RKO (cell line): ENCODE measurements at places on chromosomes 3 and 15.

DNA sequence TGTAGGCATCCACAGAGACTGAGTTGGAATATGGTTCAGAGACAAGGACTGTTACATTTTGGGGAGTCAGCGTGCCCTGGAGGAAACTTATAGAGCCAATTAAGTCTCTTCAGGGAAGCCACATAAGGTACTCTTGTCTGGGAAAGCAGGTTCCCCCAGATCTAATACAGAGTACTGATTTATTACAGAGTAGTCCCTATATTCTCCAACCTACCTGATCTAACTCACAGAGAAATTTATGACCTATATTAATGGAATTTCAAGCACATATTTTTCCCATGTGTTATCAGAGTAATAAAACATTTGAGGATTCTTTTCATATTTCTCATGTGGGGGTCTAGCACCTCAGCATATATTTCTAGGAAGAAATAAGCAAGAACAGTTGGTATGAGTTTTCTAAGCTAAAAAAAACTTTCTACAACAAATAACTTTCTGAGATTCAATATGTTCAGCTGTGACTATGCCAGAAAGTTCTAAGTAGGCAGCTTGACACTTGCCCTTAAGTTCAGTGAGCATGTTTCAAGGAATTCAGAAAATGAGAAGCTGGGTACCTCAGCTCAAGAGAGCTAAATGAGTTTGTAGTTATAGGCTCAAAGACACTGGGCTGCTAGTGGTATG lies 75.3 kb upstream of the COL8A1 start:
- no peak for DNase-seq

GRCh38 chr3:52121813-52122212 lies 32.4 kb downstream of the POC1A start:
- no peak for DNase-seq

GRCh38 chr15:31259562-31260252 lies 66.9 kb upstream of the KLF13 start:
- no peak for DNase-seq

DNA sequence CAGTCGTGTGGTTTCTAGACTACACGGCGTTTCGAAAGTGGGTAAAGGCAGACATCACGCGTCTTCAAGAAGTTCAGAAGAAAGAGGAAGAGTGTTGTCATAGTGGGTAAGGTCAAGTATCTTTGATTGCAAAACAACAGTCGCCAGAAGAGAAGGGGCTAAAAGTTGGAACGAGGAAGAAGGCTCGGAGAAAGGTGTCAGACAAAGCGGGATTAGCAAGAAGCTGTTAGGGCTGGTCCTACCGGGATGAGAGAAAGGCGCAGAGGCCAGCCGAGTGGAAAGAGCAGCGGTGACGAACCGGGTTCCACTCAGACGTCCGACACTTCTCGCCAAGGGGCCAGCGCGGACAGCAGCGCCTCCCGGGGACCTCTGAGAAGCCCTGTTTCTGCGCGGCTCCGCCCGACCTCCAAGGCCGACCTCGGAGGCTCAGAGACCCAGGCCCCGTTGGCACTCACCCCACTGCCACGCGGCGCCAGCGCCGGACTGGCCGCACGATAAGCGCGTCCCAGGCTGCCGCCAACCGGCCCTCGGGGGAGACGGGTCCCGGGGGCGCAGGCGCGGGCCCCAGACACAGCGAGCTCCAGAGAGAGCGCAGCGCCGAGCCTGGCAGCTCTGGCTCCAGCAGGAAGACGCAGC lies 436 bp downstream of the ADPGK start:
- DNase-seq = peak; percentile 51

DNA sequence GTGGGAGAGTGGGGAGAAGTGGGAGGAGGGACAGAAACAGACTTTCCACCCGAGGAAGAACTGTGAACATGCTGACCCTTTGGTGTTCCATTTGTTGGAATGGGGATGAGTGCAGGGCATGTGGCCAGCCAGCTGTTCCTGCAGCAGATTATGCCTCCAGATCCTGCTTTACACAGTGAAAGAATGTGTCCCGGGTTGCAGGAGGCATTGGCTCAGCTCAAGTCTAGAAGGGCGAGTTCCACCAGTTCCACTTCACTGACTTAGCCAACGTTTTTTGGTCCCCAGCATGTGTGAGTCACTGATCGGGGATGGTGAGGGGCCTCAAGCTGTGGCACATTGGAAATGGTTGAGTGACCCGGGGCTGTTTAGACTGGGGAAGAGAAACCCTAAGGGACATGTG lies 307.0 kb upstream of the ROPN1 start:
- DNase-seq = no peak

DNA sequence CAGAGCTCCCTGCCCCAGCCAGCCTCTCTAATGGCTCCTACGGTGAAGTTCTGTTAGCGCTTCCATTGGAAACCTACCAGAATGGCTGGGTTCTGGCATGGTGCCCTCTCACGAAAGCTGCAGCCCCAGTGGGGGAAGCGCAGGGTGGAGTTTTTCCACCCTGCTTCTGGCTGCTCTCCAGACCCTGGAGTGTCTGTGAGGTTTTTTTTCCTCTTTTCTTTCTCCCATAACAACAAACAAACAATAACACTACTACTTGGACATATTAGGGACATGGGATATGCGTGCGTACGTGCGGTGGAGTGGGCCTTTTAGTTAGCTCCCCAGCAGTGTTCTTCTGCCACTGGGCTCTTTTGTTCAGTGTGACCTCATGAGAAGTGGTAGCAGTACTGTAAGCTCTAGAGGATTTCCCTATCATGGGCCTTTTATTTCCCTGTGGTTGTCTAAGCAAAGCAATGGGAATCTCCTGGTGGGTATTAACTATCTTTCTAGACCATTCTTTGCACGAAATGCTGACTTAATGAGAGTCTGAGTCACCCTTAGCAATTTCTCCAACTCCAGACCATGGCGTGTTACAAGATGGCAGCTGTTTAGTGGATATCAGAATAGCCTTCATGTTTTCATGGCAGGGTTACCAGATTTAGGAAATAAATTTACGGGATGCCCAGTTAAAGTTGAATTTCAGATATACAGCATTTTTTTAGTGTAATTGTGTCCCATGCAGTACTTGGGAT lies 161.9 kb downstream of the FNDC3B start:
- DNase-seq = no peak

DNA sequence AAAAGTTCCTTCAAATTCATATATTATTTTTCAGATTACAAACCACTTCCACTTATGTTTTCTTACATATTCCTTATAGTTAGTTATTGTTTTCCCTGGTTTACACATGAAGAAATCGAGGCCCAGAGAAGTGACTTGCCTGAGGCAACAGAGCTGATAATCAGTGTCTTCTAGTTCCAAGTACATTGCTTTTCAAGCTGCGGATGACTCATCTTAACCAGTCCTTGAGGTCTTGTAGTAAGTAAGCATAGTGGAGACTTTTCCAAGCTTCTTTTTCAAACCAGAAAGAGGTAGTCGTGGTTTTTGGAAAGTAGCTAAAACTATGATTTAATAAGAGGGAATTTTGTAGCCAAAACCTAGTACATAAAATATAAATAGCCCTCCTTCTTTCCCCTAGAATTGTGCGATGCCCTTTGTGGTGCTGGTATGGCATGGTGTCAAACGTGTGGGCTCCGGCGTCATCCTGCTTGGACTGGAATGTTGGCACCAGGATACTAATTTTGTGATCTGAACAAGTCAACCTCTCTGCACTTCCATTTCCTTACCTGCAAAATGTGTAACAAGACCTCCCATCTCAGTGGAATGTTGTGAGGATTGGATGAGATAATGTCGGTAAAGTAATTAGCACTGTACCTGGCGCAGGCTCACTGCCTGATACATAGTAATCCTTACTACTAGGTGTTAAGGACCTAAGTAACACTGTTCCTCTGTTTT lies 19.0 kb upstream of the DLG1 start:
- DNase-seq = peak; percentile 49

DNA sequence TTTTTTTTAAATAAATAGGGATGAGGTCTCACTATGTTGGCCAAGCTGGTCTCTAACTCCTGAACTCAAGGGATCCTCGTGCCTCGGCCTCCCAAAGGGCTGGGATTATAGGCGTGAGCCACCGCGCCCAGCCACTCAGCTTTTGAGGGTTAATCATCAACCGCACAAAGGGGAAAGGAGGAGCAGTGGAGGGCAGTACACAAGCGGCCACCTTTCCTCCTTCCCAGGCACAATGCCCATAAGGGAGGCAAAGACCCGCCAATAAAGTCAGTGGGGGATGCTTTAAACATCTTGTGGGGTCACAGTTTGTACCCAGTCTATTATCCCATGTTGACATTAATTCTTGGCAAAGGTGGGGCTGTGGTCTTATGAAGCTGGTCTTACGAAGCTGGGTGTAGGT lies 32.4 kb downstream of the EHD4 start:
- no peak for DNase-seq

GRCh38 chr15:65146438-65146837 lies 12.8 kb upstream of the PDCD7 start:
- no peak for DNase-seq

DNA sequence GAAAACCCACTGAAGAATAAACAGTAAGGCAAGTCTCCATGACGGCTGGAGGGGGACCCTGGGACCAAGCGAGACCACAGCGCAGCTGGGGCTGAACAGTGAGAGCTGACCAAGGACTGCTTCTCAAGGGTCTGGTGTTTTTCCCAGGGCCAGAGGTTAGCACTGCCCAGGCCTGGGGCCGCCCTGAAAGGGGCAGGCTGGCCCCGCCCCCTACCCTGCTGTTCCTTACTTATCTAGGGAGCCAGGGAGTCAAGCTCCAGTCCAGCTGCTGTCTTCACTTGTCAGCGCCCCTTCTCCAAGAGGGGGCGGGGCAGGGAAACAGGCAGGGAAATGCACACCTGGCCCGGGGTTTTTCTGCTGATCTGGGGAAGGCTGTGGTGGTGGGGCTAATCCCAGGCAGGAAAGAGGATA lies 51.6 kb upstream of the HACD2 start:
- DNase-seq = no peak

DNA sequence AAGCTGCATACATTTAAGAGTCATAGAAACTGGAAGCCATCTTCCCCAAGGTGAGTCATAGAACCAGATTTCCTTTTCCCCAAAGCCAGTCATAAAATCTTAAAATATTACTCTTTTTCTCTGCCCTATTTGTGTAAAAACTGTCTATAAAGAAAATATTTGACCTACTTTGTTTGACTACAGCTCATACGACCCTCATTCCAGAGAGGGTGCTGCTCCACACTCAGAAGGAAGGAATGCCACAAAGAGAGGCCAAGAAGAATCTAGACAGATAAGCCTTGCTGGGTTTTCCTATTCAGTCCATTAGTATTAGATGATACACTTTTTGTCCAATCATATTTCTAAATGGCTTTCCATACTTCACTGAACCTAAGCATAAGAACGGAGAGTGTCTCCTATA lies 671.6 kb upstream of the SGO1 start:
- DNase-seq = no peak

DNA sequence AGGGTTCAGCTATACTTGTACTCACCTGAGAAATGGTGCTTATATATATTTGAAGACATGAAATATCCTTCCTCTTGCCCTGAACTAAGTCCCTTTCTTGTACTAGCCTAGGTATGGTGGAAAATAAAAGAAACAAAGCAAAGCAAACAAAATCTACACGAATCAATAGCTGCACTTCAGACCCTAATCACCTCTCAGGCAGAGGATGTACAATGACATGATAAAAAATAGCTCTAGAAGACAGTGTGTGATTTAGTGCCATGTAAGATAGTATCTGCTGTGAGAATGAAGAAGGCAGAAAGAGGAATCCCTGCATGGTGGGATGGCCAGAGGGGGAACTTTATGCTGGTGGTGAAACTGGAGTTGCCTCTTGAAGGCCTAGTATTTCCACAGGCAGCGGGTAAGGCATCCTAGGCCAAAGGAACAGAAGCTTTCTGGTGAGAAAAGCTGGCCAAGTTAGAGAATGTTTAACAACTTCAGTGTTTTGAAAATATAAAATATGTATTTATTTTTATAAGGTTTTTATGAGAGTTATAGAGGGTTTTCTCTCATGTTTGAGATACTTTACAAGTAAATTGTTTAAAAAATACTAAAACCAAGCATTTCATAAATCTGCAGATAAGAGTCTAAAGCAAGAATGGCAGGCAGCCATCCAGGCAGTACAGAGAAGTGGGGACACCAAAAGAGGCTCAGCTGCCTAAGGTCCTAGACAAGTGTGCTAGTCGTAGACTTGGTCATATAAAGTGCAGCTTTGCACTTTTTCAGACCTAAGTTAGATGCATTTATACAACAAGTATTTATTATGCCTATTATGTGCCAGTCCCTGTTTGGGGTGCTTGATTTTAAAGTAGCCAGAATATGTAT lies 14.9 kb downstream of the LEKR1 start:
- DNase-seq = no peak

GRCh38 chr3:132290833-132291232 lies 26.4 kb upstream of the ACP3 start:
- no peak for DNase-seq

DNA sequence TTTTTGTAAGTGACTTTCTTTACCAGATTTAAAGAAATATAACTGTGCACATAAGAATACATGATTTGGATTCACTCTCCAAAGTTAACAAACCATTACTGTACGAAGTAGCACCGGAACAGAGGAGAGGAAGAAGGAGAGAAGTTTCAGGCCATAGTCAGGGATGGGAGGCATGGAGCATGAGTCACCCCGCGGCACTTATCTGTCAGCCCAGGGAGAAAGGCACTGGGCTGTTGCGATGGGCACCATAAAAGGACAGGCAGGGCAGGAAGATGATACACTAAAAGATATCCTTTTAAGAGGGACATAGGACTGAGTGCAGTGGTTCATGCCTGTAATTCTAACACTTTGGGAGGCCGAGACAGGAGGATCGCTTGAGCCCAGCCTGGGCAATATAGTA lies 37.0 kb downstream of the TTC23 start:
- DNase-seq = no peak

DNA sequence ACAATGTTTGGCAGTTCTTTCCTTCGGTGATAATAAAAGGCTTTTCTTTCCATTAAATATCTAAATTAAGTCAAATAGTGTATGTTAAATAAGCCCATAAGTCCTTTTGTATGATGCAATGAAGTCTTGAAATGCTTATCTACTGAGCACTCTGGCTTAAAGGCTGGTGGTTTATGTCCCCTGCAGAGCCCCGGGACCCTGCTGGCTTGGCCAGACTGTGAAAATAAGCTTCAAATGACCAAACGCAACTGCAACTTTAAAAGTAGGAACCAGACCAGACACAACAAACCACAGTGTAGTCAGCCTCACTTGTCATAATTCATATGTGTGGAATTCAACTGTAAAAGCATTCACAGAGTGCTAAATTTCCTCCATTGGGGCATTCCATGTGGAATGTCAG lies 72.5 kb downstream of the FOXP1 start:
- no peak for DNase-seq

- DNase-seq = no peak
Measured at GRCh38 chr3:122004991-122005565, 17.0 kb downstream of the ILDR1 start.

GRCh38 chr3:175748087-175748730 lies 889.1 kb downstream of the NAALADL2 start:
- no peak for DNase-seq
